Naive thymus-derived CD8-positive, alpha-beta T cell (primary cell): ENCODE measurements at places on chromosomes 16 and 17.

GRCh38 chr16:72255786-72256185 is 83.8 kb upstream of the PMFBP1 start:
- DNase-seq = no peak
- H3K4me1 ChIP-seq = no peaks in the 10 kb centered on the region
- no peaks in the 10 kb centered on the region for H3K27me3 ChIP-seq
- no peaks in the 10 kb centered on the region for H3K36me3 ChIP-seq

DNA sequence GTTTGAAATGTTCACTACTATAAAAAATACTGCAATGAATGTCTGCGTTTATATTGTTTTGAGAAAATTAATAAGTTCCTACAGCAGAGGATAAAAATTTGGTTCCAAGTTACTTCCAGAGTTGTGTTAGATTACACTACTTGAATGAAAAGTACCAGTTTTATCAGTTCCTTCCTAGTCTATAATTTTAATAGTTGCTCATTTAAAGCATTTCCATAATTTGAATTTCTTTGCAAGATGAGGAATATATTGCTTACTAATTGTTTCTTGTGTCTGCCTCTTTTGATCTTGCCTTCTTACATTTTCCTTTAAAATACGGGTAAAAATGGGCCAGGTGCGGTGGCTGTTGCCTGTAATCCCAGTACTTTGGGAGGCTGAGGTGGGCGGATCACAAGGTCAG is 4.0 kb downstream of the EMC6 start:
- H3K4me1 ChIP-seq = peaks cover 22% of the 10 kb centered on the region
- no peaks in the 10 kb centered on the region for H3K27me3 ChIP-seq
- DNase-seq = no peak
- no peak overlapping the region for H3K27ac ChIP-seq
- H3K36me3 ChIP-seq = peaks cover 16% of the 10 kb centered on the region

DNA sequence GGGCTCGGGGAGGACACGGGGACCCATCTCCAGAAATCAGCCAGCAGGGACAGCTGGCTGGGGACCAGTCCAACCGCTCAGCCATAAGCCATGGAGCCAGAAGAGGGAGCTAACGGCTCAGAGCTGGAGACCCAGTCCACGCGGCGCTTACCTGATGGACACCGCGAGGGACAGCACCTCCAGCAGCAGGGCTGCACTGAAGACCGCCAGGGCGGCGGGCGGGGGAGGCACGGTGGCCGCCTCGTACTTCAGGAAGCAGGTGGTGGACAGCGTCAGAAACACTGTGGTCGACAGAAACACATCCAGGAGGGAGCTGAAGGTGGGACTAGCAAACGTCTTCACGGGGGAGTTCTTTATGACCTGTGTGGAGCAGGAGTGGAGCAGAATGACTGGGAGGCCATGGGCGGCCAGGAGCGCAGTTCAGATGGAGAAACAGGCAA is 102.6 kb upstream of the CREBBP start:
- no peak overlapping the region for H3K4me3 ChIP-seq
- H3K36me3 ChIP-seq = peaks cover 12% of the 10 kb centered on the region
- H3K4me1 ChIP-seq = peaks cover 7% of the 10 kb centered on the region
- peaks cover 10% of the 10 kb centered on the region for H3K27me3 ChIP-seq
- DNase-seq = peak; percentile 26

DNA sequence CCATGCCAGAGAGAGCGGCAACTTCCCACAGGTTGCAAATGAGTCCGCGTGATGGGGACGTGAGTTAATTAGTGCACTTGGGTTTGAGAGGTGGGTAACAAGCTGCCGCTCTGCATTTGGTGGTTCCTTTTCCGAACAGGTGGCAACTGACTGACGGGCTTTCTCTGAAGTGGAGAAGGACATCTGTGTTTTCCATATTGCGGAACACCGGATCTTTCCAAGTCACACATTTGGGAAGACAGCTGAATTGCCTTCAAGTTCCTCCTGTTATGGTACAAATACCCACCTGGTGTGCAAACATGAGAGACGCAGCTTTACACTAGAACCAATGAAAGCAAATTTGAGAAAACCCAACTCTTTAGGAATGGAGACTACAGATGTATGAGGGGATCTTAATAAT is 451.3 kb upstream of the ZFHX3 start:
- DNase-seq = no peak
- H3K36me3 ChIP-seq = no peaks in the 10 kb centered on the region
- H3K4me3 ChIP-seq = no peak overlapping the region
- peaks cover 7% of the 10 kb centered on the region for H3K27me3 ChIP-seq

GRCh38 chr17:74187761-74188160 is 15.7 kb upstream of the RPL38 start:
- no peak for DNase-seq
- H3K4me1 ChIP-seq = no peaks in the 10 kb centered on the region
- no peaks in the 10 kb centered on the region for H3K36me3 ChIP-seq
- H3K4me3 ChIP-seq = no peak overlapping the region
- H3K27me3 ChIP-seq = peaks cover 4% of the 10 kb centered on the region
- no peak overlapping the region for H3K27ac ChIP-seq

DNA sequence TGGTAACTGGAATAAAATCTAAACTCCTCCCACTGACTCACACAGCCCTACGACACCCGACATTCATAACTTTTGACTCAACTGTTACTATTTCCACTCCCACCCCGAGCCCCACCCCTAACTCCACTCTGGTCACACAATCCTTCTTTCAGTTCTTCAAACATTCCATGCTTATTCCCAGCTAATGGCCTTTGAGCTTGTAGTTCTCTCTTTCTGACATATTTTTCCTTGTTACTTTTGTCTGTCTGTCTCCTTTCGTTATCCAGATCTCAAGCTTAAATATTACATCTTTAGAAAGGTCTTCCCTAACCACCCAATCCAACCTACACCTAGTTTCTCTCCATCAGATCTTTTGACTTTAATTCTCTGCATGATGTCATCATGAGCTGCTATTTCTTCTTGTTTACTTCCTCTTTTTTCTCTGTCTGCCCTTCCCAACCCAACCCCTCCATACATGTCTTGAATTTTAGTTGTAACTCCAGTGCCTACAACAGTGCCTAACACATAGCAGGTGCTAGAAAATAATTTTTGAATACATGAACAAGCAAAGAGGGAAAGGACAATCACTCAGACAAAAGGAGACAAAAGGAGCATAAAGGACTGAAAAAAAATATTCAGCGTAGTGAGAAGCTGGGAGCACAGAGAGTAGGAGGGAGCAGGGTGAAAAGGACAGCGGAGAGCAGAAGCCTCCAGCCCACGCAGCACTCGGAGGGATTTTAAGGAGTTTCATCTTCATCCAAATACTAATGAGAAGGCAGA is 65.2 kb upstream of the SMIM36 start:
- H3K36me3 ChIP-seq = no peaks in the 10 kb centered on the region
- H3K27ac ChIP-seq = no peak overlapping the region
- H3K27me3 ChIP-seq = no peaks in the 10 kb centered on the region
- H3K4me1 ChIP-seq = peaks cover 3% of the 10 kb centered on the region
- DNase-seq = no peak

- no peak for DNase-seq
- H3K4me3 ChIP-seq = no peak overlapping the region
- H3K27me3 ChIP-seq = no peaks in the 10 kb centered on the region
- no peaks in the 10 kb centered on the region for H3K36me3 ChIP-seq
These were observed 584.7 kb downstream of the WWOX start for GRCh38 chr16:78684030-78684611.

- H3K4me3 ChIP-seq = peak within 1 kb of the TSS; percentile 84
- H3K36me3 ChIP-seq = peaks cover 24% of the 10 kb centered on the region
- peaks cover 22% of the 10 kb centered on the region for H3K27me3 ChIP-seq
- peak within 1 kb of the TSS; percentile 93 for H3K27ac ChIP-seq
These were observed at the start of gene CMTR2 for GRCh38 chr16:71288890-71289731. TSS of gene CMTR2 (minus strand) at chr16:71289402. CDS start at chr16:71285920, 3,482 bp downstream.

DNA sequence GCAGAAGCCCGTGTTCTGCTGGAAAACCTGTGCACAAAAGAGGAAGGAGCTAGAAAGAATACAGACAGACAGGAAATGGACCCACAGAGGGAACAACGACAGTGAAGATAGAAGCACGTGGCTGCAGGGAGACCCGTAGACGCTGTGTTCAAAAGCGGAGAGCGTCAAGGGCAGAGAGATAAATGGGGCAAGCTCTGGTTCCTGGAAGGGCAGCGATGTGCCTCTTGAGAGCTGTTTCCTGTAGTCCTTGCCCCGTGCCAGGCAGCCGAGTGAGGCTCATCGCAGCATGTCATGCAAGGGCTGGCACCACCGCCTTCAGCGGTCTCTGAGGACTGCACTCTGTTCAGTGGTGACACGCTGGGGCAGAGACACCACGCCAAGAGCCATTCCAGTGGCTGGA is 43.6 kb upstream of the CACNG5 start:
- peaks cover 17% of the 10 kb centered on the region for H3K4me1 ChIP-seq
- no peak for DNase-seq
- H3K36me3 ChIP-seq = peaks cover 87% of the 10 kb centered on the region

DNA sequence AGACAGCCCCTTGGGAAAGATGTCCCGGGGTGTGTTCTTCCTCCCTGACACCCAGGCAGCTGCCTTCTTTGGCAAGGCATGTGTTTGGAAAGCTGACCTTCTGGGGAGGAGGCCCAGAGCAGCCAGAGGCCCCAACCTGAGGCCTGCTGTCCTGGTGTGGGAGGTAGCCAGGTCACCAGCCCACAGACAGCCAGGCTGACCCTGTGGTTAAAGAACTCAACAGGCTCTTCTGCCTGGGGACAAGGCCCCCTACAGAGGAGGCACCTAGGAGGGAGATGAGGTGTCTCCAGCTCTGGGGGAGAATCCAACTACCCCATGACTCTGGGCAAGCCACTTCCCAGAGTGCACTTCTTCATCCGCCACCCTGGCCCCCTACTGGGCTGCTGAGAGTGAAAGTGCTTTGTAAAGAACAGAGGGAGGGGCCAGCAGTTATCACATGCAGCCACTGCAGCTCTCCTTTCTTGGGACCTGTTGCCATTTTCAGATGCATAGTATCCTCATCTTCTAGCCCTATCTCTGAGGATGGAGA is 13.1 kb upstream of the SREBF1 start:
- H3K4me1 ChIP-seq = peaks cover 87% of the 10 kb centered on the region
- no peaks in the 10 kb centered on the region for H3K36me3 ChIP-seq
- H3K4me3 ChIP-seq = peak overlapping the region; percentile 86
- no peaks in the 10 kb centered on the region for H3K27me3 ChIP-seq

GRCh38 chr17:80646328-80646727 is 101.7 kb downstream of the RPTOR start:
- H3K27me3 ChIP-seq = no peaks in the 10 kb centered on the region
- no peak for DNase-seq
- H3K4me1 ChIP-seq = peaks cover 73% of the 10 kb centered on the region
- no peak overlapping the region for H3K27ac ChIP-seq
- H3K36me3 ChIP-seq = peaks cover 8% of the 10 kb centered on the region

GRCh38 chr16:22799113-22799512 is 14.8 kb upstream of the HS3ST2 start:
- peaks cover 23% of the 10 kb centered on the region for H3K27me3 ChIP-seq
- DNase-seq = no peak
- H3K4me1 ChIP-seq = no peaks in the 10 kb centered on the region

- peaks cover 92% of the 10 kb centered on the region for H3K36me3 ChIP-seq
- no peak for DNase-seq
- H3K4me3 ChIP-seq = no peak overlapping the region
- no peaks in the 10 kb centered on the region for H3K27me3 ChIP-seq
These were observed 49.0 kb upstream of the ENDOV start for GRCh38 chr17:80365983-80366382.

GRCh38 chr16:15644267-15644961 is 1.5 kb upstream of the MARF1 start:
- peaks cover 44% of the 10 kb centered on the region for H3K4me1 ChIP-seq
- H3K27me3 ChIP-seq = no peaks in the 10 kb centered on the region
- H3K36me3 ChIP-seq = peaks cover 7% of the 10 kb centered on the region
- peak overlapping the region; percentile 99 for H3K27ac ChIP-seq

DNA sequence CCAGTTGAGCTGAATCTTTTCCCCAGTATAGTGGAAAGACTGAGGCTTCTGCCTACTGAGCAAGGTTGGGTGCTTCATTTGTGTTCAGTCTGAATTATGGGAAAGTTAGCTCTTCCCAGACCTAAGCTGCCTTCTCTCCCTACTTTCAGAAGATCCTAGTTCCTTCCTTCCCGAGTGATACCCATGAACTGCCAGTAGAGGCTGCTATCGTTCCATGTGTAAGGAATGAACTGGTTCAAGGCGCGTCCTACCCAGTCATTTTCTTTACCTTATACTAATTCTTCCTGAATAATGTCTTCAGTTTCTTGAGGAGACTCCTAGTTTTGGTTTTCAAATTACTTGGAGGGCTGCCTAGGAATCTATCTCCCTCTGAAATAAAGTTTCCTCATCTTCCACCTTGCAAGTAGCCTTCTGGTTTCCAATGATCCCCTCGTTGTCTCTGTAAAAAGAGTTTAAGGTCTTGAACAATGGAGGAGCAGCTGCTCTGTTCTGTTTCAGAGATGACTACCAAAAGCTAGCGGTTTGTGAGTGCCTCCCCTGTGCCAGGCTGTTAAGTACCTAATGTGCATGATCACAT is 934 bp upstream of the AOC2 start:
- peaks cover 6% of the 10 kb centered on the region for H3K4me1 ChIP-seq
- no peak overlapping the region for H3K27ac ChIP-seq
- no peak for DNase-seq
- H3K36me3 ChIP-seq = peaks cover 19% of the 10 kb centered on the region

- H3K27ac ChIP-seq = no peak overlapping the region
- H3K4me3 ChIP-seq = no peak overlapping the region
- peaks cover 5% of the 10 kb centered on the region for H3K27me3 ChIP-seq
- no peak for DNase-seq
- H3K36me3 ChIP-seq = no peaks in the 10 kb centered on the region
- H3K4me1 ChIP-seq = no peaks in the 10 kb centered on the region
These were observed 272.7 kb downstream of the SOX9 start for GRCh38 chr17:72393553-72393952.

DNA sequence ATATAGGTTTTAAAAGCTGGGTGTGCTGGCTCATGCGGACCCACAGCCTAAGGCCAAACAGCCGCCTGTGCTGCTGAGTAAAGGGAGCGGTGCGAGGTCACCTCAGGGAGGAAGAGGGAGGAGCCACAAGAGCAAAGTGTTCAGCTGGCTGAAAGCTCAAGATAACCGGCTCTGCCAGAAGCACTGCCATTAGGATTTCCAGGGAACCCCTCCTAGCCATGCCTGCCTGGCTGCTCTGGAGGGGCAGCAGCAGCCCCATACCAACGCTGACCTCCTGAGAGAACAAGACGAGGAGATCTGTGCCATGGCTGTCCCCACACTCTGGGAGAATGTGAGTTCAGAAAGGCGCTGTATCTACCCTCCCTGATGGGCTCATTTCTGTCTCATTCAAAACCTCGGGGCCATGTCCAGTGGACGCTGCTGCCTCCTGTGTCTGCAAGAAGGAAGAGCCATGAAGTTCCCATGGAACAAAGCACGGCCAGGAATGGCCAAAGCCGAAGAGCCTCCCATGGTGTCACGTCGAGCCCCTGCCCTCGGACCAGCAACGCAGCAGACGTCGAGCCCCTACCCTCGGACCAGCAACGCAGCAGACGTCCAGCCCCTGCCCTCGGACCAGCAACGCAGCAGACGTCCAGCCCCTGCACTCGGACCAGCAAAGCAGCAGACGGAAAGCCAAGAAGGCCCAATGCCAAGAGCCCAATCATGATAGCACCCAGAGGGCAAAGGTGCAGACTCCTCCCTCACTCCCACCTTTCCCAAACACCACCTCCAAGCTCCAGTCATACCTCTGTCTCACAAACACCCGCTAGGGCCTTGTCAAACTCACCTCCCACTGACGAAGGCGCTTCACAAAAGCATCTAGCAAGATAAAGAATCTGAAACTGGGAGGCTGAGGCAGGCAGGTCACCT is 107.0 kb downstream of the ANKRD11 start:
- no peak for DNase-seq
- H3K4me1 ChIP-seq = peaks cover 95% of the 10 kb centered on the region
- H3K27me3 ChIP-seq = no peaks in the 10 kb centered on the region
- peak overlapping the region; percentile 85 for H3K4me3 ChIP-seq
- no peaks in the 10 kb centered on the region for H3K36me3 ChIP-seq

- H3K27ac ChIP-seq = peak overlapping the region; percentile 36
- no peaks in the 10 kb centered on the region for H3K36me3 ChIP-seq
- no peaks in the 10 kb centered on the region for H3K27me3 ChIP-seq
These were observed 16.5 kb upstream of the ARHGAP17 start for GRCh38 chr16:25031441-25032307.
